ENCODE measurements at places on chromosomes 12 and 14. TPM values are rescaled to one million over a fixed set of nuclear protein-coding genes. Genes with fewer than 3 reads are reported as not detected.

TOMM20L gene
- not detected for total RNA-seq

GLTP gene
- 51.2 TPM for total RNA-seq

LRP6 gene
- 39.5 TPM for total RNA-seq

ZDHHC22 gene
- not detected for total RNA-seq

MEG3 gene
- 95.0 TPM for total RNA-seq

LMNTD1 gene
- not detected for total RNA-seq

CIROP gene
- 1.0 TPM for total RNA-seq

HCAR3 gene
- total RNA-seq, result under 0.01 TPM

- H3K4me3 ChIP-seq, result no peak overlapping the region
- no peaks in the 10 kb centered on the region for H3K4me1 ChIP-seq
- H3K36me3 ChIP-seq, result no peaks in the 10 kb centered on the region
- no peak for DNase-seq
- H3K27ac ChIP-seq, result no peak overlapping the region
Measured at GRCh38 chr14:82223276-82223675, 689.6 kb upstream of the SEL1L start.

GRCh38 chr14:53630336-53630735 lies 326.3 kb downstream of the BMP4 start:
- no peak overlapping the region for H3K4me3 ChIP-seq
- H3K36me3 ChIP-seq, result no peaks in the 10 kb centered on the region
- H3K27ac ChIP-seq, result no peak overlapping the region

DNA sequence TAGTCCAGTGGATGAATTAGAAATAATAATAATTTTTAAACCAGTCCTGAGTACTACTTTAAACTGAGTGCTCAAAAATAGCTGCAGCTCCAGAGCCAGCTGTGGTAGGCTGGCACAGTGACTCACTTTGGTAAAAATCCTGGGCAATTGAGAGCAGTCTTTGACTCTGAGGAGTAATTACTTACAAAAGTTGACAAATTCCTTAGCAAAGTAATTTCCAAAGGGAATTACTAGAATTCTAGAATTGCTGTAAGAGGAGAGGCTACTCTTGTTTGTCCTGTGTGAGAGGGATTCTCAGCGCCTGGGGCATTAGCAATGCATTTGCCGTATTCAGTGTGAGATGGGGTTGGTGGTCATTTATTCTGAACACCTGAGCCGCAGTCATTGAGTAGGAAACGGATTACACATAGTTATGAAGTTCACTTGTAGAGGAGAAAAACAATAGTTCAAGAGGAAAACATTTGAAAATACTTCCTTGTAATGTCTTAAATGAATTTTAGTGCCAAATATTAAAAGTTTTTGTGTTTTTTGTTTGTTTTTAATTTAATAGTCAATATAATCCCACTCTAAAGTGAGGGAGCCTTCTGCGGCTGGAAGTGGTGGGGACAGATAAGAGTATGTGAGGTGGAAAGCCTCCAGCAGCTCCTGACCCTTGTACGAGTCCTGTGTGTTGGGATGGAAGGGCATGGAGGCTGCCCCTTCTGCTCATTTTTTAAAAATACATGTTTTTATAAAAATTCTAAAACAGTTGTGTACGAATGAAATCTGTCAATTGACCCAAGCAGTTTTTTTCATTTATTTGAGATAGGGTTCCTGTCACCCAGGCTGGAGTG lies 41.9 kb downstream of the EID3 start:
- H3K27ac ChIP-seq, result no peak overlapping the region
- peaks cover 35% of the 10 kb centered on the region for H3K36me3 ChIP-seq
- H3K4me3 ChIP-seq, result no peak overlapping the region
- DNase-seq, result no peak
- H3K4me1 ChIP-seq, result no peaks in the 10 kb centered on the region

- H3K36me3 ChIP-seq, result no peaks in the 10 kb centered on the region
- H3K4me1 ChIP-seq, result peaks cover under 1% of the 10 kb centered on the region
- H3K27me3 ChIP-seq, result no peaks in the 10 kb centered on the region
- no peak overlapping the region for H3K27ac ChIP-seq
- H3K4me3 ChIP-seq, result no peak overlapping the region
Measured at GRCh38 chr14:92099802-92100201, 6.6 kb downstream of the ATXN3 start.

DNA sequence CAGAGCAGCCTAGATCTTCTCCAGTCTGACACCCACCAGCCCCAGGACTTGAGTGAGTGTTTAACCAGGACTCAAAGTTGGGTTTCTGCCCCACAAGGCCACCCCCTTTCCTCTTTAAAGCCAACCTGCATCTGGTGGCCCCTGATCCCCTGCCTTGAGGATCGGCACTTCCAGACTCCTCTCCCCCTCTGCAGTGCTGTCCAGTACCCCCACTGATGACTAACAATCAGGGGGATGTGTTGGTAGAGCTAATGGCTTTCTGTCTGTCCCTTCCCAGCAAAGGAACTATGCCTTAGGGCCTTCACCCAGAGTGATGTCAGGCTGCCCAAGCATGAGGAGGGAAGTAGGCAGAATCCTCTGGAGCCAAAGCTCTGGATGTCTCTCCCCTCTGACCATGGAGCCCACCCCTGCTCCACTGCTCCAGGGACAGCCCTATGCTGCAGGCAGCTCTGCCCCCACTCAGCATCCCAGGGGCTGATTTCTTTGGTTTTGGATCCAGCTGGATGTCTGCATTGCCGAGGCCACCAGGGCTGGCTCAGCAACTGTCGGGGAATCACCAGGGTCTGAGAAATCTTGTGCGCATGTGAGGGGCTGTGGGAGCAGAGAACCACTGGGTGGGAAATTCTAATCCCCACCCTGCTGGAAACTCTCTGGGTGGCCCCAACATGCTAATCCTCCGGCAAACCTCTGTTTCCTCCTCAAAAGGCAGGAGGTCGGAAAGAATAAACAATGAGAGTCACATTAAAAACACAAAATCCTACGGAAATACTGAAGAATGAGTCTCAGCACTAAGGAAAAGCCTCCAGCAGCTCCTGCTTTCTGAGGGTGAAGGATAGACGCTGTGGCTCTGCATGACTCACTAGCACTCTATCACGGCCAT lies 42.9 kb downstream of the DAD1 start:
- H3K36me3 ChIP-seq, result no peaks in the 10 kb centered on the region
- peaks cover 13% of the 10 kb centered on the region for H3K4me1 ChIP-seq
- H3K4me3 ChIP-seq, result no peak overlapping the region
- no peaks in the 10 kb centered on the region for H3K27me3 ChIP-seq

DNA sequence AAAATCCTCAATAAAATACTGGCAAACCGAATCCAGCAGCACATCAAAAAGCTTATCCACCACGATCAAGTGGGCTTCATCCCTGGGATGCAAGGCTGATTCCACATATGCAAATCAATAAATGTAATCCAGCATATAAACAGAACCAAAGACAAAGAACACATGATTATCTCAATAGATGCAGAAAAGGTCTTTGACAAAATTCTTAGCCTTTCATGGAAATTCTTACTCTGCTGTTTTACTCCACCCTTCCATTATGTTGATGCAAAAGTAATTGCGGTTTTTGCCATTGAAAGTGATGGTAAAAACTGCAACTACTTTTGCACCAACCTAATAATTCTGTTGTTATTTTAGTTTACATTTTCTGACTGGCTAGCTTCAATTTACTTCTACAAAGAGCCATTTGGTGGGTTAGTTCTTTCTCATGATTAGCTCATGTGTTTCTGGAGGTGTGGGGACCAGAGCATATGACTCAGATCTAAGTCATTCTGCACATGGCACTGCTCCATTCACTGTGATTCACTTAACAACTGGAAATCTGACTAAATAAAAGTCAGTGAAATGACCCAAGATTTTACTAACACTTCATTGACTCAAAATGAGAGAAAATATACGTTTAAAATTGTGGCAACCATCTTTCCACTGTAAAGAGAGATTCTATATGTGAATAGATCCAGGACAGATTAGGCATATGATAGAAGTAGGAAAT lies 99.9 kb downstream of the TMTC3 start:
- H3K4me1 ChIP-seq, result peaks cover 14% of the 10 kb centered on the region
- no peaks in the 10 kb centered on the region for H3K27me3 ChIP-seq
- peak overlapping the region; percentile 80 for H3K27ac ChIP-seq
- peak; percentile 99 for DNase-seq
- no peak overlapping the region for H3K4me3 ChIP-seq

DNA sequence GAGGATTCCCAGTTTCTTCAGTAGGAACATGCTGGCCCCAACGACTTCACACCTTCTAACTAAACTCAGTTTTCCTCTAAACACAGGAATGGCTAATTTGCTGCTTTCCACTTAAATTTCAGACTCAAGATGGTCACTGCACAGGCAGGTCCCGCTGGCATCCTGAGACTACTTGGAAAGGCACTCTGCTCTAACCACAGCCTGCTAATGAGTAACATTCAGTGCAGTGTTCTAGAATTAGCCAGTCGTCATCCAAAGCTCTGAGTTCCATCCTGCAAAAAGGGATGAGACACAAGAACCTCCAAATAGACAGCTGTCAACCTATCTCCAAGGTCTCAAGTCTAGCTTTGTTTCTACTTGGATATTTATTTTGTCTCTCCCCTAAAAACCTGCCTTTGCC lies 6.0 kb downstream of the CCDC92 start:
- H3K36me3 ChIP-seq, result no peaks in the 10 kb centered on the region
- DNase-seq, result peak; percentile 41
- peaks cover 9% of the 10 kb centered on the region for H3K4me1 ChIP-seq
- no peak overlapping the region for H3K4me3 ChIP-seq

DNA sequence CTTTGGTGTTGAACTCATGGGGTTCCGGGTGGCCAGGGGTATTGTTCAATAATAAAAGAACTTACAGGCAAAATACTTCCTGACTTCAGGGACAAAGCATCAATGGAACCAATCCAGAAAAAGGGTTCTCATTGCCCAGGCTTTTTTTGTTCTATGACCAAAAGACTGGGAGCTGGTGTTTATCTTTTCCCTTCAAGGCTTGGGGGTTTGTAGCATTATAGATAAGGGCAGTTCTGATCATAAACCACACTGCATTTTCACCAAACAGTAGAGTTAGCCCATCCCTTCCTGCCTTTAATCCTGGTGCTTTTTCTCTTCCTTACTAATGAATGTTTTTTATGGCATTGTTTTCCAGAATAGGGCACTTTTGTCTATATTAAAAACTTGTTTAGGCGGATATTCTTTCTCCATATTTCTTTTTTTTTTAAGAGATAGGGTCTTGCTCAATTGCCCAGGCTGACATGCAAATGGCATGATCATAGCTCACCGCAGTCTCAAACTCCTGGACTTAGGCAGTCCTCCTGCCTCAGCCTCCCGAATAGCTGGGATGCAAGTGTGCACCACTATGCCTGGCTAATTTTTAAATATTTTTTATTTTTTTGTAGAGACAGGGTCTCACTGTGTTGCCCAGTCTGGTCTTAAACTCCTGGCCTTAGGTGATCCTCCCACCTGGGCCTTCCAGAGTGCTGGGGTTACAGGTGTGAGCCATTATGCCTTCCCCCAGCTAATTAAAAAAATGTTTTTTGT lies 9.7 kb downstream of the FUT8 start:
- no peaks in the 10 kb centered on the region for H3K27me3 ChIP-seq
- H3K4me1 ChIP-seq, result peaks cover 7% of the 10 kb centered on the region
- DNase-seq, result no peak

GRCh38 chr14:67666750-67667449 lies 7.5 kb downstream of the VTI1B start:
- peaks cover 2% of the 10 kb centered on the region for H3K4me1 ChIP-seq
- H3K27me3 ChIP-seq, result no peaks in the 10 kb centered on the region
- H3K27ac ChIP-seq, result no peak overlapping the region

DNA sequence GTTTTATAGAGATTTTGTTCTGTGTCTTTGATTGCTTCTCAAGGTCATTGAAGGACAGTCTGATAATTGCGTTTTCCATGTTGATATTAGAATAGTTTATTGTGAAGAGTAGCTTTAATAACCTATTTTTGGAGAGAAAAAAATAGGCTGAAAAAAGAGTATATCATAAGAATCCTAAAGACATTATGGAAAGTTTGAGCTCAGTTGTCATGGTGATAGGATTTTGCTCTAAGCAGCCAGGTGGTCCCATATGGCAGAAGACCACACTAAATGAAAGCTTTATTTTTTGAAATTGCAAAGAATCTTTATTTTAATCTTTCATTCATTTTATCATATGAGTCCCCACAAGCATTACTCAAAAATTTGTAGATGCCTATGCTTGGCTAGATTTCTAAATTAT lies 358.9 kb upstream of the NAV3 start:
- no peaks in the 10 kb centered on the region for H3K4me1 ChIP-seq
- no peaks in the 10 kb centered on the region for H3K36me3 ChIP-seq
- H3K4me3 ChIP-seq, result no peak overlapping the region
- H3K27me3 ChIP-seq, result no peaks in the 10 kb centered on the region
- DNase-seq, result no peak

- no peak overlapping the region for H3K27ac ChIP-seq
- no peaks in the 10 kb centered on the region for H3K36me3 ChIP-seq
- no peak for DNase-seq
- no peaks in the 10 kb centered on the region for H3K27me3 ChIP-seq
- H3K4me3 ChIP-seq, result no peak overlapping the region
Measured at GRCh38 chr12:121874071-121874470, 14.5 kb upstream of the PSMD9 start.

- H3K36me3 ChIP-seq, result no peaks in the 10 kb centered on the region
- no peak for DNase-seq
- H3K4me1 ChIP-seq, result no peaks in the 10 kb centered on the region
- H3K27me3 ChIP-seq, result no peaks in the 10 kb centered on the region
- no peak overlapping the region for H3K4me3 ChIP-seq
- no peak overlapping the region for H3K27ac ChIP-seq
Measured at GRCh38 chr14:81839056-81839455, 305.4 kb upstream of the SEL1L start.

- no peaks in the 10 kb centered on the region for H3K27me3 ChIP-seq
- no peak overlapping the region for H3K4me3 ChIP-seq
- H3K4me1 ChIP-seq, result no peaks in the 10 kb centered on the region
- no peaks in the 10 kb centered on the region for H3K36me3 ChIP-seq
Measured at GRCh38 chr12:27488479-27488878, 35.5 kb upstream of the PPFIBP1 start.

- H3K27me3 ChIP-seq, result no peaks in the 10 kb centered on the region
- peaks cover 3% of the 10 kb centered on the region for H3K4me1 ChIP-seq
- no peaks in the 10 kb centered on the region for H3K36me3 ChIP-seq
- H3K4me3 ChIP-seq, result no peak overlapping the region
- H3K27ac ChIP-seq, result no peak overlapping the region
Measured at GRCh38 chr12:123961585-123962345, 10.9 kb downstream of the CCDC92 start.

GRCh38 chr14:53778263-53778662 lies 178.4 kb downstream of the BMP4 start:
- H3K4me1 ChIP-seq, result no peaks in the 10 kb centered on the region
- no peak overlapping the region for H3K4me3 ChIP-seq
- no peaks in the 10 kb centered on the region for H3K27me3 ChIP-seq
